ENCODE measurements at places on chromosomes 4 and X.

GRCh38 chrX:50484662-50485061 lies 14.0 kb upstream of the DGKK start:
- DNase-seq, result no peak

GRCh38 chr4:38667085-38667893 lies 3.3 kb downstream of the KLF3 start:
- DNase-seq, result no peak

- DNase-seq, result no peak
These were observed 188.4 kb downstream of the WDFY3 start for GRCh38 chr4:84778041-84778440.

DNA sequence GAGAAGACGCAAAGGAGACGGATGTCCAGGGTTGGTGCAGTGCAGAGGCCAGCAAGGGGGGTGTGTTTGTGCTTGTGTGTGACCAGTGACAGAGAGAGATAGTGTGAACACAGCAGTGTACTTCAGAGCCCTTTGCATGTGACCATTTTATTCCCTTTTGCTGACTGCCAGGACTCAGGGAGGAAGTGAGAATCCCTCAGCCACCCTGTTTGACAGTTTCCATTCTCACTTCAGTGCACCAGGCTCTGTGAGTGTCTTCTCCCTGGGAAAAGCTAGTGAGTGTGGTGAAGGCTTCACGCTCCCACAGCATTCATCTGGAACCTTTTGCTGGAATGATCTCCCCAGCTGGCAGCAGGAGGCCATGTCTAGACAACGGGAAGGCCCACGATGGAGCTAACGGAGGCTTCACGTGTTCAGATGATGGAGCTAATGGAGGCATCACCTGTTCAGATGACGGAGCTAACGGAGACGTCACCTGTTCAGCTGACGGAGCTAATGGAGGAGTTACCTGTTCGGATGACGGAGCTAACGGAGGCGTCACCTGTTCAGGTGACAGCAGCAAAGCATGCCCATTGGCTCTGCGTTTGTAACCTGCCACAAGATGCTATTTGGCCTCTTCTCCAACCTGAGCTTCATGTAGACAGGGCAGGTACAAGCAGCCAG lies 195.4 kb downstream of the AFAP1 start:
- no peak for DNase-seq

DNA sequence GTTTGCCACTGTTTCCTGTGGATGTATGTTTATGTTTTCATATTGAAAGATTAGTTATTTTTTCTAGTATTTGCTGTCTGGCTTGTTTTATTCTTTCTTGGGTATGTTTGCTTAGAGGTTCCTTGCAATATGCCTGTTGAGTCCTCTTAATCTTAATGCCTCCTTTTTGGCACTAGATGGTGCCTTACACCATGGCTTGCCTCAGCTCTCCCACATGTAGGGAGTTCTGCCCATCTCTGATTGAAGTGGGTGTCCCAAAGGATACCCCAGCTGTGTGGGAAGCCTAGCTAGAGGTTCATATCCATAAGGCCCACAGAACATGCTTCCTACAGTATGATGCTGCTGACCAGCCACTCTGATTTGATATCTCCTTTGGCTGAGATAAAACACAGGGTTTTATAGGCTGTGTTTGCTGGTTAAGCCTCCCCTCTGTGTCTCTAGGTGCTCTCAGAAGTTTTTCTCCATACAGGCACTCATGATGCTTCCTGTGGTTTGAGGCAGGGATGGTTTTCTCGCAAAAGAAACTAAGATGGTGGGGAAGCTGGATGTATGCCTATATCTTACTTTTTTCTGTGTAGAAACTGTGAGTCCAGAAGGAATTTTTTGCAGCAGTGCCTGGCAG lies 162.4 kb downstream of the ASB9 start:
- no peak for DNase-seq

GRCh38 chr4:76377481-76377901 lies 43.5 kb downstream of the CCDC158 start:
- no peak for DNase-seq

GRCh38 chrX:19172741-19173140 lies 50.5 kb upstream of the ADGRG2 start:
- DNase-seq, result no peak

DNA sequence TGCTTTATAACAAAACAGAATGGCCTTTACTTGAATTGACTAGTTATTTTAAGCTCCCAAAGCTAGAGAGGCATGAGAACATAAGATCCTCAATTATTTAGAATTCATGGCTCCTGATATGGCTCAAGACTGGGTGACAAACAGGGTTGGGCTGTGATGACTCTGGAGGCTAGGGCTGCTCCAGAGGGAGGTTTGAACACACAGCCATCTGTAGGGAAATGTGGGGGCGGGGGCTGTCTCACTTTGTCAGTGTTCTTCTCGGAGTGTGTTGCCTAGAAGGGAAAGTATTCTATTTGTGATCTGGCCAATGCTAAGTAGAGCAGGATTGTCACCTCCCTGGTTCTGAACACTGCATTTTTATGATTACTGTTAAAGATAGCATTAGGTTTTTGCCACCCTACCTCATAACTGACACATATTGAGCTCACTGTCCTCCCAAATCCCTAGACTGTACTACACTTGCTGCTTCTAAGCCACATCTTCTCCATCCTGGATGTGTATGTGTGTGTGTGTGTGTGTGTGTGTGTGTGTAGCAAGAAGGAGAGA lies 45.9 kb downstream of the VSIG4 start:
- no peak for DNase-seq

DNA sequence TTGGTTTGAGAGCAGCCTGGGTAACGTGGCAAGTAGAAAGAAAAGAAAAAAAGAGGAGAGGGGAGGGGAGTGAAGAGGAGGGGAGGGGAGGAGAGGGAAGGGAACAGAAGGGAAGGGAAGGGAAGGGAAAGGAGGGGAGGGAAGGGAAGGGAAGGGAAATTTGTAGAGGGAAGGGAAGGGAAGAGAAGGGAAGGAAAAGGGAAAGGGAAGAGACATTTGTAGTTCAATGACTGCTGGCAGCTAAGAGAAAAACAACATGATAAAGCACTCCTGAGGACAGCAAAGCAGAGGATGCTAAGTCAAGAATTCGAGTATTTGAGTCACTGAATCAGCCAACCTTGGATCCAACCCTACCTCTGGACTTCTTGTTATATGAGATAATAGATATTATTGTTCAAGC lies 38.2 kb upstream of the BMP2K start:
- DNase-seq, result no peak

DNA sequence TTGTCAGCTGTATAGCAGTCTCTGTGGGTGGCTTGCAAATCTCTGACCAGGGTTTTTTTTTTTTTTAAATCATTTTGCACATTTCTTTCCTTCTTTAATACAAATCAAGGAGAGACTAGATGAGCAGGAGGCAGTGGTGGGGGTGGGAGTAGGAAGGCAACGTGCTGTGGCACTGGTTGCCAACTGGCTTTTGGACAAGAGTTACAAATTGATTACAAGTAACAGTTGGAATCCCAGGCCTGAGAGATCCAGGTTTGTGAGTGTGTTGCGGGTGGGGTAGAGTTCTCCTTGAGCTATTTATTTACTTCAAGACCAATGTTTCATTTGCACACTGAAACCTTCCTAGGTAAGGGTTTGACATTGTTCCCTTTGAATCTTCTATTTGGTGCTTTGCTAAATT lies 325.3 kb downstream of the AFF2 start:
- no peak for DNase-seq

GRCh38 chr4:173410079-173410478 lies 11.2 kb upstream of the SCRG1 start:
- no peak for DNase-seq

GRCh38 chrX:96361844-96362243 lies 322.8 kb upstream of the DIAPH2 start:
- no peak for DNase-seq

DNA sequence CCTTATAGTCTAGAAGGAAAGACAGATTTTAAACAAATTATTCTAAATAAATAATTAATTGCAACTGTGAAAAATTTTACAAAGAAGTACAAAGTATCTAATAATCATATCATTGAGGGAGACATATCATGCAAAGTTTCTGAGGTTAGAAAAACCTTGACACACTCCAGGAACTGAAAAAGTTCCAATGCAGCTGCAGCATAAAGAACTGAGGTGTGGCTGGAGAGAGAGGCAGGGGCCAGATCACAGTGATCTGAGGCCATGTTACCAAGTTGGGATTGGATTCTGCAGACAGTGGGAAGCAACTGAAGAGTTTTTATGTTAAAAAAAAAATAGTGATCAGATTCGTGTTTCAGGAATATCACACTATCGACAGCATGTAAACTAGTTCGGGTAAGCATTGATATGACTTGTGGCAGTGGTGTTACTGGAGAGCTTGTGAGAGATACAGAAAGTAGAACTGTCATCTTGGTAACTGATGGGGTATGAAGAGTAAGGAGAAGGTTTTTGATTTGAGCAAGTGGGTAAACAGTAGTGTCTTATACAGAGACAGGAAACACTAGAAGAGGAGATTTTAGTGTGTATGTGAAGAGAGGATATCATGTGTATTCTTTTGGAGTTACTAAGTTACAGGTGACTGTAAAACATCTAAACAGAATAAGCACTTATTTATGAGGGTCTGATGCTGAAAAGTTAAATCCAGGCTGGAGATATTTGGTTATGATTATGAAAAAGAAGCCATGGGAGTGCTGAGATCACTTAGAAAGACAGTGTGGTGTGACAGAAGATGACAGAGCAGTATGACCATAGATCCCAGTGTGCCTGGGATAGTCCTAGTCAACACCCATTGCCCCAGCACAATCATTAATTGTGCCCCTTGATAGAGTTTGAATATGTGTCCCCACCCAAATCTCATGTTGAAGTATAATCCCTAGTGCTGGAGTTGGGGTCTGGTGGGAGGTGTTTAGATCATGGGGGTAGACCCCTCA lies 15.6 kb upstream of the SPRY1 start:
- no peak for DNase-seq

DNA sequence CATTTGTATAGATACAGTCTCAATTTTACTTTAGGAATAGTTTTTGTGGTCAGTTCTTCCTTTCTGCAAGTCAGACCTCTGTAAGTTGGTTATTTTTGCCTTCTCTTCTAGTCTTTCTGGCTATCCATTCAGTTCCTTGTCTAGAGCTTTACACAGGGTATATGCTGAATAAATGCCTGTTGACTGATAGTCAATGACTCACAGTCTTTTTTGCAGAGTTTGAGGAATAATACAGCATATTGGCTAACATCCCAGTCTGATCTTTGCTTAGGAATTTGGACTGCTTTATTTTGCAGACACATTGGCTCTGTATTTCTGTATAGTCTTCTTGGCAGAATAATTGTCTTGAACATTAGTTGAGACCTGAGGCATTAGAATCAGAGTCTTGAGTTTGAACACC lies 132.4 kb downstream of the MAGEC1 start:
- no peak for DNase-seq
